ENCODE measurements at places on chromosomes 16 and 17.

GRCh38 chr16:62060089-62060488, 23.9 kb upstream of the CDH8 start:
- DNase-seq = no peak

- DNase-seq = no peak
Observed at GRCh38 chr17:40703652-40704051, at the start of gene KRT24. Gene KRT24, minus strand, starts transcription at chr17:40703752. Its CDS starts 59 bp downstream, at chr17:40703693.

GRCh38 chr17:68296217-68297191, 5.2 kb downstream of the ARSG start:
- no peak for DNase-seq

DNA sequence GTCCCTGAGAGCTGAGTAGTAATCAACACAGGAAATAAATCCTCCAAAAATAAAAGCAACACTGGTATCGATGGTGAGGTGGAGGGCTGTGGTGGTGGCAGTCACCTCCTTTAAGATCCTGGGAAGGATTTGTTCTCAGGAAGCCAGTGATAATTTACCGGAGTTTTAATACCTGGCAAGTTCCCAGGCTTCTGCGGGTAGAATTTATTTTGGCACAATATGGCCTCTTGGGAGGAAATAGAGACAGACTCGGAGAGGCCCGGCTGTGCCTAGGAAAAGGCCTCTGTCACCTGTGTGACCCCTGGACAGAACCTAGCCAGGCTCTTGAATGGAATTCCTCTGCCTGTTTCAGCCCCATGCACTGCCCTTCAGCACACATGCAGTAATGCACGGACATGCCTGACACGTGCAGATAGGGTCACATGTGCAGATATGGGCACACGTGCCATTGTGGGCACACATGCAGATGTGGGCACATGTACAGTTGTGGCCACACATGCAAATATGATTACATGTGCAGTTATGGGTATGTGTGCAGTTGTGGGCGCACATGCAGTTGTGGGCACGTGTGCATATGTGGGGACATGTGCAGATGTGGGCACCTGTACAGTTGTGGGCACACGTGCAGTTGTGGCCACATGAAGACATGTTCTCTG, 33.5 kb downstream of the MGAT5B start:
- no peak for DNase-seq

GRCh38 chr17:81814748-81815645, 11.0 kb downstream of the GCGR start:
- DNase-seq = no peak

- no peak for DNase-seq
Observed at GRCh38 chr16:71645450-71645849, 19.5 kb downstream of the MARVELD3 start.

DNA sequence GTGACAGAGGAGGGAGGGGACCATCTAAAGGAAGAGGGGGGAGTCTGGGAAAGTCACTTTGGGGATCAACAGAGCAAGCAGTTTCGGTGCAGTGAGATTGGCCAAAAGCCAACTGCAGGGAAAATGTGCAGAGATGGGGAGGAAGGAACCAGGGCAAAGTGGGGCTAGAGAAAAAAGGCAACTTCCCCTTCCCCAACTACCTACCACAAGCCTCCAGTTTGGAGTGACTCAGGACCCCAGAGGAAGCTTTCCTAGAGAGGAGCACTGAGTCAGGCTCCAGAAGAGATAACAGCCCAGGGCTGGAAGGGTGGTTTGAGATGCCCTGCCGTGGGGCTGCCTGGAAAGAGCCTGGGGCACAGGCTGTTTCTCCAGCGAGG, 6.9 kb upstream of the CD300LD start:
- no peak for DNase-seq

GRCh38 chr16:49407873-49408550, 34.4 kb downstream of the C16orf78 start:
- peak; percentile 58 for DNase-seq

GRCh38 chr17:42655528-42655927, 3.6 kb upstream of the TUBG2 start:
- no peak for DNase-seq

GRCh38 chr17:60970741-60971140, 293.1 kb downstream of the BCAS3 start:
- no peak for DNase-seq

- no peak for DNase-seq
Observed at GRCh38 chr17:50437409-50437808, 11.4 kb downstream of the ACSF2 start.

- DNase-seq = no peak
Observed at GRCh38 chr17:63775420-63775819, 1.4 kb downstream of the DDX42 start.

DNA sequence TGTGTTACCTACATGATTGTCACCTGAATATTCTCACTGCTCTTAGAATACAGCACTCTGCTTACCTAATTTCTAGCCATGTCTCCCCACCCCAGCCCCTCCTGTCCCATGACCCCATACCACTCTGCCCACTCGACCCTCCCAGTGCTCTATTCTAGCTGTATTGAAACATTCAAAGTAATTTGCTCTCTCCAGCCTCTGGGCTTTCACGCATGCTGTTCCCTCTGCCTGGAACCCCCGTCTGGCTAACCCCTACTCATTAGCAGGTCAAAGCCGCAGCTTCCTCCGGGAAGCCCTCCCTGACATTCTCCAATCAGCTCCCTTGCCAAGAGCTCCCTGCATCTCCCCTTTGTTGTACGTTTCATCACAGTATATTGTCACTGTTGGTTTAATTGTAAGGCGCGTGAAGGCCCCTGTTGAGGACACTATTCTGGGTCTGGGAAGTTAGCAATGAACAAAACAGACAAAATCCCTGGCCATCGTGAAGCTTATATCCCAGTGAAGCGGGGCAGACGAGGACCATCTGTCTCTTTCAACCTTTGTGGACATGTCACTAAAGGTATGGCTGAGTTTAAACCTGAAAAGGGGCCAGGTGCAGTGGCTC, 72.3 kb upstream of the LHX1 start:
- DNase-seq = no peak
